Neural progenitor cell (in vitro differentiated cells): ENCODE measurements at places on chromosomes 16 and 17.

DNA sequence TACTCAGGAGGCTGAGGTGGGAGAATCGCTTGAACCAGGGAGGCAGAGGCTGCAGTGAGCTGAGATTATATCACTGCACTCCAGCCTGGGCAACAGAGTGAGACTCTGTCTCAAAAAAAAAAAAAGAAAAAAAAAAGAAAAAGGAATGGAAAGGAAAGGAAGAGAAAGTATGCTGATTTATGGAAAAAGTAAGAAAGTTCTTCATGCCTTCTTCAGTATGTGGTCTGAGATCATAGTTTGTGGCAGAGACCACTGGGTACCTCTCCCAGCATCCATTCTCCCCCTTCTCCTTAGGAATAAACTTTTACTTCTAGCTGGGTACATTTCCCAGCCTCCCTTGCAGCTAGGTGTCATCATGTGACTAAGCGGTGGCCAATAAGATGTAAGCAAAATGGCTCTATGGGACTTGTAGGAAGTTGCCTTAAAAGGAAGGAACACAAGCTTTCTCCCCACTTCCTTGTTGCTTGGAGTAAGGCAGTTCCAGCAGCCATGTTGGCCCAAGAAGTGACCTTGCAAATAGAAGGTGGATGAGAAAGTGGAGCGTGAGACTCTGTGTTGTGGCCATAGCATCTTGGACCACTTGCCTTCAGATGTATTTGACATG lies 26.1 kb upstream of the XPO6 start:
- H3K36me3 ChIP-seq = no peaks in the 10 kb centered on the region
- no peak overlapping the region for H3K4me3 ChIP-seq
- H3K4me1 ChIP-seq = no peaks in the 10 kb centered on the region

GRCh38 chr16:49964973-49965372 lies 60.1 kb upstream of the CNEP1R1 start:
- no peak overlapping the region for H3K27ac ChIP-seq
- H3K4me1 ChIP-seq = no peaks in the 10 kb centered on the region
- no peak overlapping the region for H3K4me3 ChIP-seq
- DNase-seq = no peak
- H3K27me3 ChIP-seq = no peaks in the 10 kb centered on the region

GRCh38 chr17:27239046-27239445 lies 54.9 kb upstream of the WSB1 start:
- DNase-seq = no peak
- no peaks in the 10 kb centered on the region for H3K27me3 ChIP-seq
- H3K4me3 ChIP-seq = no peak overlapping the region
- no peaks in the 10 kb centered on the region for H3K4me1 ChIP-seq
- H3K27ac ChIP-seq = no peak overlapping the region
- no peaks in the 10 kb centered on the region for H3K36me3 ChIP-seq

DNA sequence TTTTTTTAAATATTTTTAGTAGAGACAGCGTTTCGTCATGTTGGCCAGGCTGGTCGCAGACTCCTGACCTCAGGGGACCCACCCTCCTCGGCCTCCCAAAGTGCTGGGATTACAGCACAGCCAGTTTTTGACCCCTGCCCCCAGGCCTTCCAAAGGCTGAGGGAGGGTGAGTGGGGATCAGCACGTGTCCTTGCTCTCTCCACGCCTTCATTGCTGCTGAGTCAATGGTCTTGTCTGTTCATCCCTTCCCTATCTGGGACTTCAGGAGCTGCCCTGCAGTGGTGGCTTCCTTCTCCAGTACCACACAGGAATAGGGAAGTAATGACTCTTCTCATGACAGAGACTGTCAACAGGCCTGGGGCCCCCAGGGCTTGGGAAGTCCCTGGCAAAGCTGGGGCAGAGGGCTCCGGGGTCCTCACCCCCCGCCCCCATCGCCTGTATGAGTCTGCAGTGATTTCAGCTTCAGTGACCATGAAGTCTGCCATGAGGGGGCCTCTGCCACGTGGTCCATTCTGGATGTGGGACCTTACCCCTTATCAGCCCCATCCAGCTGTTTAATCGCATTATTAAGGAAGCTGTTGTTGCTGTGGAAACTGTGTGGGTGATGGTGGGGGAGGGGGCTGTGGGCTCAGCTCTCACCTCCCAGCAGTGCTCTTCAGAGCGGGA lies 6.1 kb downstream of the ABCC3 start:
- H3K27me3 ChIP-seq = peaks cover 24% of the 10 kb centered on the region
- no peak overlapping the region for H3K4me3 ChIP-seq
- peaks cover 14% of the 10 kb centered on the region for H3K4me1 ChIP-seq
- no peak for DNase-seq
- no peak overlapping the region for H3K27ac ChIP-seq

GRCh38 chr17:58219789-58220183 lies 731 bp upstream of the MKS1 start:
- H3K27ac ChIP-seq = no peak overlapping the region
- no peaks in the 10 kb centered on the region for H3K4me1 ChIP-seq
- H3K27me3 ChIP-seq = peaks cover 22% of the 10 kb centered on the region
- no peak for DNase-seq

- H3K4me3 ChIP-seq = no peak overlapping the region
- H3K27me3 ChIP-seq = no peaks in the 10 kb centered on the region
- no peaks in the 10 kb centered on the region for H3K4me1 ChIP-seq
- H3K36me3 ChIP-seq = no peaks in the 10 kb centered on the region
- no peak for DNase-seq
Measured at GRCh38 chr17:65867014-65867413, 305.6 kb upstream of the AXIN2 start.

- no peak for DNase-seq
- H3K4me1 ChIP-seq = peaks cover 11% of the 10 kb centered on the region
- H3K27me3 ChIP-seq = no peaks in the 10 kb centered on the region
- no peak overlapping the region for H3K27ac ChIP-seq
Measured at GRCh38 chr17:60395508-60396065, 3.7 kb upstream of the USP32 start.

- H3K36me3 ChIP-seq = no peaks in the 10 kb centered on the region
- no peak overlapping the region for H3K4me3 ChIP-seq
- H3K27ac ChIP-seq = no peak overlapping the region
- no peak for DNase-seq
Measured at GRCh38 chr17:17628388-17629008, 37.0 kb upstream of the PEMT start.

- H3K4me1 ChIP-seq = peaks cover 18% of the 10 kb centered on the region
- no peak overlapping the region for H3K27ac ChIP-seq
- H3K4me3 ChIP-seq = no peak overlapping the region
- no peaks in the 10 kb centered on the region for H3K36me3 ChIP-seq
- no peaks in the 10 kb centered on the region for H3K27me3 ChIP-seq
- no peak for DNase-seq
Measured at GRCh38 chr17:79370126-79370525, 240.7 kb downstream of the RBFOX3 start.

- no peaks in the 10 kb centered on the region for H3K4me1 ChIP-seq
- no peak overlapping the region for H3K27ac ChIP-seq
- no peaks in the 10 kb centered on the region for H3K36me3 ChIP-seq
- H3K4me3 ChIP-seq = no peak overlapping the region
- H3K27me3 ChIP-seq = no peaks in the 10 kb centered on the region
Measured at GRCh38 chr17:6000426-6000825, 69.8 kb upstream of the WSCD1 start.

GRCh38 chr17:32769846-32770245 lies 107.1 kb downstream of the MYO1D start:
- no peak overlapping the region for H3K27ac ChIP-seq
- H3K36me3 ChIP-seq = no peaks in the 10 kb centered on the region
- H3K4me1 ChIP-seq = peaks cover 10% of the 10 kb centered on the region
- H3K27me3 ChIP-seq = no peaks in the 10 kb centered on the region

DNA sequence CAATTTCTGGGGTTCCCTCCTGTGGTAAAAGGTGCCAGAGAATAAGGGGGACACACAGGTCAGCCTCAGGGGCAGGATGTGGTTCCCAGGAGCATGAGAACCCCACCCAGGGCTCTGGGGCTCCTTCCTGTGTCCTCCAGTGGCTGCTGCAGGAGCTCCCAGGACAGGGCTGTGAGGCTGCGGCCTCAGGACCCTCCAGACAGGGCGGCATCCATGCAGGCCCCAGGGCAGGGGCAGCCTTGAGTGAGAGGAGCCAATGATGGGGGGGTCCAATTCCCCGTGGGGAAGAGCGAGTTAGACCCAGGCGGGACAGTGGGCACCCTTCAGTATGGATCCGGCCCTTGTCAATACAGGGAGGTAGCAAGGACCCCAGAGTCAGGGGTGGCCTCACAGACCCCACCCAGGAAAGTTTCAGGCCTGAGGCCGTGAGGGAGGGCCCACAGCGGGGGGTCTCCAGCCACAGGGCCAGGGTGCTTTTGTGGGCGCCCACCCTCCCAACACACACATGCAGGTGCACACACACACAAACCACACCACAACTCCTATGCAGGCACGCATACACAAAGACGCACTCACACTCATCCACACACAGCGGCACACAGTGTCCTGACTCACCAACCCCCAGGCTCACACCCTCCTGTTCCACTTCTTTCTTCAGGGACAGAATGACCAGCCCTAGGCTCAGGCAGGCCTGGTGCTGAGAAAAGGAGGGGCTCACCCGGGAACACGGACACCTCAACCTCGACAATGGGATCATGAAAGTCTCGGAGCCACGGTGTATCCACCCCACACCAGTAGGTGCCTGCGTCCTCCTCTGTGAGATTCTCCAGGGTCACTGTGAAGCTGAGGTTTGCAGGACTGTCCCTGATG lies 1.8 kb downstream of the CD300C start:
- no peak overlapping the region for H3K4me3 ChIP-seq
- no peaks in the 10 kb centered on the region for H3K36me3 ChIP-seq
- H3K27me3 ChIP-seq = no peaks in the 10 kb centered on the region
- no peak overlapping the region for H3K27ac ChIP-seq
- no peak for DNase-seq
- no peaks in the 10 kb centered on the region for H3K4me1 ChIP-seq

DNA sequence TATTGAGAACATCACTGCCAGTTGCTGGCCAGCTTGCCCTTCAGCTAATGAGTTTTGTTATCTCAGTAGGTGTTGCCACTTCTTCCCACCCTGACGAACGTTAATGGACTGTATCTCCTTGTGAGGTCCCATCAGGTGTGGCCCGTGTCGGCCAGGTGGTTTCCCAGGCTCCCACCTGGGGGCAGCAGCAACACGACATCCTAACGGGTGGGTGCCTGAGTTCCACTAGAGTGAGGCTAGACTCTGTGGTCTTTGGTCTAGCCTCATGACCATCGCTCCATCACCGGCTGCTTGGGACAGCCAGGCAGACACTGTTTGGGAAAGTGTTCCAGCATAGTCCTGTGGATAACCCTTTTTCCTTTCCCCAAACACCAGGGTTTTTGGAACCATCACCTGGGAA lies 45.6 kb upstream of the LCMT1 start:
- H3K4me3 ChIP-seq = no peak overlapping the region
- H3K27me3 ChIP-seq = peaks cover 40% of the 10 kb centered on the region
- DNase-seq = no peak
- no peaks in the 10 kb centered on the region for H3K4me1 ChIP-seq

DNA sequence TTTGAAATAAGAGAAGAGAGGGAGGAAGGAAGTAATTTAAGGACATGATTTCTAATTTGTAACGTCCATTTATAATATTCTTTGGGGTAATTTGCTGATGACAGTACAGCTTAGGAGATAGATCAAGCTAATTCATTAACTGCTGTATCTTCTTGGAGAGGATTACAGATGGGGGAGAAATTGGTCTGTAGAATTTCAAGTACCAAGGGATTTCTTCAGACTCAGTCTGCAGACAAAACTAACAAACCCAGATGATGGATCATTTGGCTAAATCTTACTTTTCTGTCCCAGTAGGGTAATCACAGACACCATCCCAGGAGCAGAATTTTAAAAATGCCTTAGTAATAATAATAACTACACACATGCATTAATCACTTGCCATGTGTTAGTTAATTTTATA lies 711.8 kb downstream of the KCNJ2 start:
- H3K27ac ChIP-seq = no peak overlapping the region
- H3K36me3 ChIP-seq = no peaks in the 10 kb centered on the region
- no peak overlapping the region for H3K4me3 ChIP-seq
- DNase-seq = no peak

DNA sequence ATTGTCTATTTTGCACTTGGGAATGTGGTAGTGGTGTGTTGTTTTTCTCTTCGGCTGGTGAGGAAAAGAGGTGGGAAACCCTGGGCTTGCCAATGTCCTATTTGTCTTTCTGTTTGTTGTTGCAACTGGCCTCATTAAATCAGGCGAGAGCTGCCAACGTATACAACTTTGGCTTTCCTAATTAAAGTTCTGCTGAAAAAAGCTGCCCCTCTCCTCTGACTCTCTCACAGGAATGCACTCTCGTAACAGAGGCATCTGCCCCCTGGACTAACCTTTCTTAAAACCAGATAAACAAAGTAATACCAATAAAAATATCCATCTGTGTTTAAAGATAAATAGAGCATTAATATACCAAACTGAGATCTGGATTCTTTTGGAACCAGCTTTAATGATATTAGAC lies 7.8 kb downstream of the CDRT15 start:
- H3K27ac ChIP-seq = no peak overlapping the region
- DNase-seq = no peak
- no peaks in the 10 kb centered on the region for H3K36me3 ChIP-seq
- peaks cover 7% of the 10 kb centered on the region for H3K4me1 ChIP-seq

DNA sequence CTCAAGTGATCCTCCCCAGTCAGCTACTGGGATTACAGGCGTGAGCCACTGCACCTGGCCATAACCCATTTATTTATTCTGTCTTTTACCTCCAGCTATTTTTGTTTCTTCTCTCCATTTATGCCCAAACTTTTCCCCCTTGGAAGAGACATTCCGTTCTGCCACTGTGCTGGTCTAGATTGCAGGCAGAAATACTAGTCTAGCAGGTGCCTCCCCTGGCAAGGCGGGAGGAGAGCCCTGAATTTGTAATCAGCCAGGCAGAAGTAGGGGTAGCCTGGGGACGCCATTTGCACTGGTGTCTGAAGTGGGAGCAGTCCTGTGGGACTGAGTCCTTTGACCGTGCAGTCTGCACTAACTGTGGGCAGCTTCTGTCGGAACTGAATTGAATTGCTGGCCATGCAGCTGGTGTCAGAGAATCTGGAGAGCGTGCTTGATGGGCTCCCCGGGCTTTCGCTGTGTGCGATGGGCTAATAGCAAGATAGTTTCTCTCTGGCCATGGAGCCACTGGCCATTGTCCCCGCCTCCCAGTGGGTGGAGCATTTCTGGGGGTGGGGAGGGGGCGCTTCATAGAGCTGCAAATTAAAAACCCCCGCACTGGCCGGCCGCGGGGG lies 31.5 kb upstream of the LITAF start:
- H3K4me1 ChIP-seq = peaks cover 4% of the 10 kb centered on the region
- no peak overlapping the region for H3K27ac ChIP-seq
- no peaks in the 10 kb centered on the region for H3K36me3 ChIP-seq

DNA sequence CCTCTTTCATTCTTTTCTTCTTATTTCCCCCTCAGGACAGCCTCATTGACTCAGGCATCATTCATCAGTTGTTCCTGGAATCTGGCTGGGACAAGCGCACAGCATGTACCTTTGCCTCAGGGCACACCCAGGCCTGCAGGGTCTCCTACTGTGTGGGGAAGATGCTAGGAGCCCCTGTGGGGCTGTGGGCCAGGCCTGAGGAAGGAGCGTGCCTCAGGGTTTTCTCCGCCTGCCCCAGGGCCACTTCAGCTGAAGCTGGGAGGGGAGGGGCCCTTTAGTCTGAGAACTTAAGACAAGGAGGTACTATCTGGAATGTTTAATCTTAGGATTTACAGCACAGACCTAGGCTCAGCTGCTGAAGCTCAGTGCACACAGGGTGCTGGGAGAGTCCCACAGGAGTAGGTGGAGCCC lies 7.9 kb downstream of the ELMO3 start:
- H3K4me3 ChIP-seq = no peak overlapping the region
- H3K27me3 ChIP-seq = no peaks in the 10 kb centered on the region
